ENCODE measurements at places on chromosomes 4 and X.

GRCh38 chr4:6473264-6474052 is 1.0 kb upstream of the PPP2R2C start:
- DNase-seq = no peak

GRCh38 chrX:40700640-40701342 is 34.6 kb downstream of the MED14 start:
- DNase-seq = no peak

GRCh38 chr4:6692806-6693205 is 872 bp upstream of the S100P start:
- no peak for DNase-seq

DNA sequence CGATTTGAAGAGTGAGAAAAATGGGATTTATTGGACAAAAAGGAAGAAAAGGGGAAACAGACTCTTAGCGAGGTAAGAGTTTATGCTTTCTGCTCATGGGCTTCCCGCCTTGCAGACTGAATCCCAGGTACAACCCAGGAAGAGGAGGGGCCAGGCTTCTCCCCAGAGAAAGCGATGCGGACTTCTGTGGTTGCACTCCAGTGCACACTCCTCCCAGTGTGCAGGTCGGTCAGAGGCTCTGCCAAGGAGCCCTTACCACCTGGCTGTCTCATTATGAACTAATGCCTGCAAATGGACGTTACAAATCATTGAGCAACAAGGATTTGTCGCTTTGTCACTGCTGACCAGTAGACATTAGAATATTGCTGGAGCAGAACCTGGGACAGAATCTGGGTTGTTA is 39.9 kb upstream of the GLRA2 start:
- no peak for DNase-seq

- no peak for DNase-seq
These were observed 532.8 kb downstream of the RPA4 start for GRCh38 chrX:97416461-97416860.

DNA sequence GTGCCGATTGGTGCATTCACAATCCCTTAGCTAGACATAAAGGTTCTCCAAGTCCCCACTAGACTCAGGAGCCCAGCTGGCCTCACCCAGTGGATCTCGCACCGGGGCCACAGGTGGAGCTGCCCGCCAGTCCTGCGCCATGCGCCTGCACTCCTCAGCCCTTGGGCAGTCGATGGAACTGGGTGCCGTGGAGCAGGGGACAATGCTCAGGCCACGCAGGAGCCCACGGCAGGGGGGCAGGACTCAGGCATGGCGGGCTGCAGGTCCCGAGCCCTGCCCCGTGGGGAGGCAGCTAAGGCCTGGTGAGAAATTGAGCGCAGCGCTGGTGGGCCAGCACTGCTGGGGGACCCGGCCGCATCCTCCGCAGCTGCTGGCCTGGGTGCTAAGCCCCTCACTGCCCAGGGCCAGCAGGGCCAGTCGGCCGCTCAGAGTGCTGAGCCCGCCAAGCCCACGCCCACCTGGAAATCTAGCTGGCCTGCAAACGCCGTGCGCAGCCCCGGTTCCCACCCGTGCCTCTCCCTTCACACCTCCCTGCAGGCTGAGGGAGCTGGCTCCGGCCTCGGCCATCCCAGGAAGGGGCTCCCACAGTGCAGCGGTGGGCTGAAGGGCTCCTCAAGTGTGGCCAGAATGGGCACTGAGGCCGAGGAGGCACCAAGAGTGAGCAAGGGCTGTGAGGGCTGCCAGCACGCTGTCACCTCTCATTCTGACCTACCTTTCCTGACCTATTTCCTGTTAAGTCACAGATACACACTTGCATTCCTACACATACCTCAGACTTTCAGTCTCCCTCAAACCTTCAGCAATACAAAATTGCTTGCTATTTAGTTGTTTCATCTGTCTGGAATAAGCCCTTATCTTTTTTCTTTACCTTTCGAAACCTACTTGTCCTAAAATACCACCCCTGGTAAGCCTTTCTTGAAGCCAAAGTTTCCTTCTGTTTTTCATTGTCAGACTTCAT is 20.7 kb downstream of the UBE2K start:
- no peak for DNase-seq

- no peak for DNase-seq
These were observed 14.1 kb downstream of the FAM149A start for GRCh38 chr4:186118582-186118981.

DNA sequence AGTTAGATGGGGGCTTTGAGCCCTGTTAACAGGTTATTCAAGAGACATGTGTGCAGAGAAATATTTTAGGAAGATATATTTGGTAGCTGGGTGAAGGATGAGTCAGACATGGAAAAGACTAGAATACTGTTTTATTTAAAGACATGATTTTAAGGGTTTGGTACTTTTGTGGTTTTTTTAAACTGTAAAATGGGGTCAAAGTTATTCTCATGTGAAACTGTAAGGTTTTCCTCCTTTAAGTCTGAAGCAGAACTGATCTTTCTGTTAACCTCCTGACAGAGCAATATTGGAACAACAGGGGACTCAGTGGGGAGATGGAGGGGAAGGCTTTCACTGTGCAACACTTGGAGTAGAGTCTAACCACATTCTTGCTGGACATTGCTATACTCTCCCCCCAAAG is 112.4 kb upstream of the LSM6 start:
- no peak for DNase-seq

- no peak for DNase-seq
These were observed 49.2 kb downstream of the PJA1 start for GRCh38 chrX:69116077-69116476.

- DNase-seq = no peak
These were observed 75.9 kb downstream of the NAA11 start for GRCh38 chr4:79249881-79250503.

DNA sequence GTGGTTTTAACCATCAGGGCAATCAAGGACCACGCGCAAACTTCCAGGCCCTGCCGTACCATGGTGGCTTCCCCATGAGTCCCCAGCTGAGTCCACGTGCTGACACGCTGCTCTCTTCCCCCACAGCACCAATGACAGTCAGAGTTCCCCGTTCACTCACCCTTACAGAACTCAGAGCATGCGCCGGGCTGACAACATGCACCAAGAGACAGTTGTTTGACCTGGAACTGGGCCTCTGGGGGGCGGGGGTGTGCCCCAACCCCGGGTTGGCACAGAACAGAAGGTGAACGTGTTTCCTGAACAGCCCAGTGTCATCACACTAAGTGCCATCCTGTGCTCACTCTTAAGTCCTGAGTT is 29.4 kb downstream of the IRF2 start:
- DNase-seq = no peak

DNA sequence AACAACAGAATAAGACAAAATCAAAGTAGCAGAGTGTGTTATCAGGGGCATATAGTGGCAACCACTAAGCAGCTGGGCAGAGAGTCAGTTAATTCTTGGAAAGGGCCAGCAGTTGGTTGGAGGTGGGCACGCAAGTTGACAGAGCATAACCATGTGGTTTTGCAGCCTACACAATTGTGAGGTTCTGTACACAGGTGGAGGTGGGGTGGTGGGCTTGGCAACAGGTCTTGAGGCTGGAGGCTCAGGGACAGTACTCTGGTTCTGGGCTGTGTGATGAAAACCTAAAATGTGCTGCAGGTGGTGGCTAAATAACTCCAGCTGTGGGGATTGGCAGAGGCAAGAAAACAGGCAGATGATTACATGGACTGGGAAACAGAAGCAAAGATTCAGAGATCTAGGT is 1112.7 kb downstream of the PDHA2 start:
- no peak for DNase-seq

DNA sequence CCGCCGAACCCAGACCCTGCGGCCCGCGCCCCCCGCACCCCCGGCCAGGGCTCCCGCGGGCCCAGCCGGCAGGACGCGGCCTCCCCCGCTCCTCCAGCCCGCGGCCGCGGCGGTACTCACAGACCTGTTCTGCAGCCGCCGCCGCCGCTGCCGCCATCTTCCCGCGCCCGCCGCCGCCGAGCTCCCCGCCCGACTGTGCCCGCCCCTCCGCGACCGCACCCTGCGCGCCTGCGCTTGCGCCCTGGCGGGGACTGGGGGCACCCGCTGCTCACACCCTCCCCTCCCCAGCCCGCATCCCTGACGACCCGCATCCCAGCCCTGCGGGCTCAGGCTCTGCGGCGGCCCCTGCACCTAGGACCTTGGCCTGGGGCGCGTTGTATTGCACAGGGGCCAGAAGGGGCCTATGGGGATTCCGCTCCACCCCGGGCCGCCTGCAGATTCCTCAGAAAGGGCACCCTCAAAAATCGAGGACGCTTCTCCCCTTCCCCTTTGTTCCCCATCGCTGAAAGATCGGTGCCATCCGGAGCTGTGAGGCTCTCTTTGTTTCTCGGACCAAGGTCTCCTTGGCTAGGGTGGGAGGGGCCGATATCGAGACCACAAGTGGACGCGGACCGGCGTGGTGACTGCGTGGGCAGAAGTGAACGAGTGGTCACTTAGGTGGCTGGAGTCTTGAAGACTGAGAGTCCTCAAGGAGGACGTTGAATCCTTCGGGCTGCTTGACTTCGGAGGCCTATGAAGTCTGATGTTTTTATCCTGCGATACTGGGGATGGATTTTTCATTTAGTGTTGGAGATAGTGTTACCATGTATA is at the start of gene SGCB:
TSS of gene SGCB (minus strand) at position 197 of the 810 bp plus-strand sequence. CDS start at position 157, 40 bp downstream.
- peak; percentile 12 for DNase-seq

DNA sequence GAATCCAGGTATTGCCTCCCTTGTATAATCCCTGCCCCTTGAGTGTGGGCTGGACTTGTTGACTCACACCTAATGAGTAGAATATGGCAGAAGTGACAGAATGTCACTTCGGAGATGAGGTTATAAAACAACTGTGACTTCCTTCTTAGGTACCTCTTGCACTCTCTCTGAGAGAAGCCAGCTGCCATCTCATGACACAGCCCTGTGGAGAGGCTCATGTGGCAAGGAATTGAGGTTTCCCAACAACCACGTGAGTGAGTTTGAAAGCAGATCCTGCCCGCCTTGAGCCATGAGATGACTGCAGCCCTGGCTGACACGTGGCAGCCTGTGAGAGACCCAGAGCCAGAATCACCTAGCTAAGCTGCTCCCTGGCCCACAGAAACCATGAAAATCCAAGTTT is 13.5 kb downstream of the ASB11 start:
- no peak for DNase-seq

GRCh38 chr4:9898596-9899305 is 117.3 kb downstream of the DRD5 start:
- DNase-seq = no peak

DNA sequence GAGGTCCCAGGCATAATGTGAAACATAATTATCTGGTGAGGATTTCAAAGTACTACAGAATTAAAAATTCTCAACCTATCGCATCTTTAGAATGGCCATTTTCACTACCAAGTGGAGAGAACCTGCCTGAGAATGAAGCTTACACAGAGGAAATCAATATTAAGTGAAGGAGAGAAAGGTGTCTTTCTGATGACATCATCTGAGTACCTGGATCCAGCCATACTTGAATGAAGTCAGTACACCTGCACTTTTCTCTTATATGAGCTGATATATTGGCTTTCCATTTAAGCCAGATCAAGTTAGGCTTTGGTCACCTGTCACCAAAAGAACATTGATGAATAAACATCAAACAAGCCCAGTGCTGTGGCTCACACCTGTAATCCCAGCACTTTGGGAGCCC is 118.9 kb upstream of the MED14 start:
- DNase-seq = no peak

DNA sequence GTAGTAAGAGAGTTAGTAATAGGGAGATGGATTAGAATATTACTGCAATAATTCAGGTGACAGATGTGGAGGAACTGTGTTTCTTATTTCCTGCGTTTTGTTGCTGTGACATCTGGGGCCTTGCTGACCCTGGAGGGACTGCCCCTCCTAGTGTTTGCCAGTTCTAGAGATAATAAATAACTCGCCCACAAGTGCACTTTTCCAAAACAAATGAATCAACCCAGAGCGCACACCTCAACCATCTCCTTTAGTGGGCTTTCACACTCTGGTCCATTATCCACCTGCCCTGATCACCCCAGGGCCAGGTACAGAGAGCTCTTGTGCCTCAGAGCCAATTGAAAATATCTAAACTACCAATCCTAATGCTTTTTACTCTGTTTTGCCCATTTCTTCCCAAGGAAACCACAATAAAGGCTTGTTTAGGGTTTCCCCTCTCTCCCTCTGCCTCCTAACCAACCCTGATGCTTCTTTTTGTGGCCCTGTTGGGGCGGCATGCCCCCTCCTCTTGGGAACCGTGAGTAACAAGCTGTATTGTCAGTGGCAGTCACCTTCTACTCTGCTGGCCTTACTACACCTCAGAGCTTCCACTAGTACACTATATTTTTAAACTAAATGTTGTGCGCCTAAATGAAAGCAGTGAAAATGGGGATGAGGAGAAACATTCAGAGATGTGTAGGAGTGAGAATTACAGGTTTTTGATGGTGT is 270.5 kb downstream of the TENM3 start:
- no peak for DNase-seq

GRCh38 chr4:16969696-16970135 is 71.3 kb upstream of the LDB2 start:
- DNase-seq = no peak

- DNase-seq = no peak
These were observed 3.7 kb upstream of the RHOH start for GRCh38 chr4:40193016-40193571.

DNA sequence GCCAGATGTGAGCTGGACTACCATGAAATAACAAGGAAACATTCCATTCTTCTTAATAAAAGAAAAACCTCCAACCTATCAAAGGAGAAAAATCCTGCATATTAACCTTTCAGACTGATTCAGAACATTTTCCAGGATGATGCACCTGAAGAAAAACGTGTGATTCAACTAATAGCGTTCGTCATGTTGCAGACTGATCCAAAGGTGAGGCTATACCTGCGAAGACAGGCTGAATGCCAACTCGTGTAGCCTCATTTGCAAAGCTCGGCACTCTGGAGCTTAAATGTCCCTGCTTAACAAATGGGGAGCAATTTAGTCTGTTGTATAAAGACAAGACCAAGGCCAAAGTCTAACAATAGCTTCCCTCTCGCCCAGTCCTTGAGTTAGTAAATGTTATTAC is 172.0 kb upstream of the NOCT start:
- no peak for DNase-seq

DNA sequence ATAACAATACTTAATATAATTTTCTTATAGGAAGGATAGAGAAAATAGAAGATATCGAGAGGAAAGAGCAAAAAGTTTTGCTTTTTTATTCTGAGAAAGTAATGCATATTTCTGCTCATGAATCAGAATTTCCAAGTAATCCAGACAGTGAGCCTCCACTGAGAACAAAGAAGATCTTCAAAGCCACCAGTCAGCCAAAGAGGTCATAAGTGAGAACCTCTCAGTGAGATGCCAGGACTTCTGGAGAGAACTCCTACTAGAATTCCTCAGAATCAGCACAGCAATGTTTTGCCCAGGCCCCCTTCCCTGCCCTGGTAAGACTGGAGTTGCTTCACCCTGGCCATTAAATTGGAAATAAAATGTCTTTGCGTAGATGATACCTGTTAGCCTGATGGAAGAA is 254.4 kb upstream of the FAT4 start:
- no peak for DNase-seq

Data from NCI-H2171 (cell line).